Left renal pelvis (tissue), 4 donors: ENCODE measurements at places on chromosomes 7 and 10. TPM values are rescaled to one million over a fixed set of nuclear protein-coding genes. Genes with fewer than 3 reads are reported as not detected.

Gene CLRN3
- 19.7 TPM for polyA plus RNA-seq

Gene LIPF
- 0.14 TPM for polyA plus RNA-seq

Gene TMEM184A
- polyA plus RNA-seq, result 7.2 TPM

Gene TEX47
- not detected for polyA plus RNA-seq

Gene UBE2D1
- polyA plus RNA-seq, result 38.2 TPM

Gene CALHM1
- polyA plus RNA-seq, result 0.06 TPM

Gene HOXA3
- polyA plus RNA-seq, result 40.8 TPM

Gene PPP1R17
- not detected for polyA plus RNA-seq

DNA sequence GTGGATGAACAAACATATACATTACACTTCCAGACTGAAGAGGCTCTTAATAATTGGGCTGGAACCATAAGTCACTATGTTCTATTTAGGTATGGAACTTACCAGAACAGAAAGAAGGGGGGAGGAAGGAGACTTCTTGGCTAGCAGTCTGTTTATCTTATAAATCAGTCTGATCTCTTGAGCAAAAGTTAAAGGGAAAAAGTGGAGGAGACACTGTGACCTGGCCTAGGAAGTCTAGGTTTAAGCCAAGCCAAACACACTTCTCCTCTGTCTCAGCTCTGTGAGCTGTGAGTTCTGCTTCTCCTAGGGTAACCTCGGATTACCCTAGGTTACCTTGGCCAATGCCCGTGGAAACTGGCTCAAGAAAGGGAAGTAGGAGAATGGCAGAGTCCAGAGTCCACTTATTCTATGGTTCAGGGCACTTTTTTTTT is 95.2 kb downstream of the PFKFB3 start:
- no peak for DNase-seq

GRCh38 chr10:17386616-17387075 is 67.7 kb downstream of the ST8SIA6 start:
- no peak for DNase-seq

DNA sequence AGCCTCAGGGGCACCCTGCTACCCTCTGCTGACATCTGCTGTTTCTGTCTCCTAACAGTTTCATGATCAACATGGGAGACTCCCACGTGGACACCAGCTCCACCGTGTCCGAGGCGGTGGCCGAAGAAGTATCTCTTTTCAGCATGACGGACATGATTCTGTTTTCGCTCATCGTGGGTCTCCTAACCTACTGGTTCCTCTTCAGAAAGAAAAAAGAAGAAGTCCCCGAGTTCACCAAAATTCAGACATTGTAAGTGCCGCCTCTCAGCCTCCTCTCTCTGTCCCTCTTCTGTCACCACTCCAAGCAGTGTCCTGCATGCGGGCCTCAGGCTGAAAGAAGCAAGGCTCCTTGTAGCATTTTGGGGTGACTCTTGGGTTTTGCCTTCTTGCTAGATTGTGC is 39.0 kb downstream of the POR start:
- DNase-seq, result no peak

GRCh38 chr7:80542398-80542797 is 30.5 kb upstream of the GNAT3 start:
- no peak for DNase-seq

- no peak for DNase-seq
Measured at GRCh38 chr10:49164559-49165188, 23.5 kb downstream of the TMEM273 start.
